ENCODE measurements at places on chromosomes 3 and 15.
A peak's percentile ranks its signal among the peaks of the same experiment; 100 is the strongest.

DNA sequence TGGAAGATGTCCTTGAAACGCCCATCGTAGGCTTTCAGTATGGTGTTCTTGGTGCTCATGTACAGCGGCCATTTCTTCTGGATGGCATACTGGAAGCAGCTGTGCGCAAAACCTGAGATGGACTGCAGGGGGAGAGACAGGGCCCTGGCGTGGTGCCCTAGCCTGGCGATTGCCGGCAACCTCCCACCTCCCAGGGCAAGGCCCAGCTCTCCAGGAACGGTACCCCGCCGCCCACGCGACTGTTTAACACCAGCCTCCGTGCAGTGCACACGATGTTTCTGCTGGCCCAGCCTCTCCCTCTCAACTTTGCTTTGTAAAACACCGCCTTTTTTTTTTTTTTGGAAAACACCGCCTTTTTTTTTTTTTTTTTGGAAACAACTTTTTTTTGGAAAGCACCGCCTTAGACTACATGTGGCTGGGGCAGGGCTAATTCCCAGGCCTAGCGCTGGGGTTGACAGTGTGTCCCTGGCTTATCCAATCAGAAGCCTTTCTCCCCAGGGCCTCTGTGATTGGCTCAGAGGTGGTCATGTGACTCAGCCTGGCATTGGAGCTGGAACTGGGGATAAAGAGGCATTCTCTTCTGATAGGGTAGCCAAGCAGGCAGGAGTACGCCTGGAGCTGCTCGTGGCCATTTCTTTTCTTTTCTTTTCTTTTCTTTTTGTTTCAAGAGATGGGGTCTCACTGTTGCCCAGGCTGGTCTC, 14.7 kb downstream of the IDH2 start:
- no peak for DNase-seq
- no peaks in the 10 kb centered on the region for H3K27me3 ChIP-seq
- H3K36me3 ChIP-seq, result peaks cover 42% of the 10 kb centered on the region
- no peak overlapping the region for H3K4me3 ChIP-seq
- H3K27ac ChIP-seq, result no peak overlapping the region

GRCh38 chr3:16455001-16455400, 58.5 kb downstream of the RFTN1 start:
- no peak for DNase-seq
- H3K4me3 ChIP-seq, result no peak overlapping the region
- no peaks in the 10 kb centered on the region for H3K27me3 ChIP-seq
- H3K36me3 ChIP-seq, result no peaks in the 10 kb centered on the region

DNA sequence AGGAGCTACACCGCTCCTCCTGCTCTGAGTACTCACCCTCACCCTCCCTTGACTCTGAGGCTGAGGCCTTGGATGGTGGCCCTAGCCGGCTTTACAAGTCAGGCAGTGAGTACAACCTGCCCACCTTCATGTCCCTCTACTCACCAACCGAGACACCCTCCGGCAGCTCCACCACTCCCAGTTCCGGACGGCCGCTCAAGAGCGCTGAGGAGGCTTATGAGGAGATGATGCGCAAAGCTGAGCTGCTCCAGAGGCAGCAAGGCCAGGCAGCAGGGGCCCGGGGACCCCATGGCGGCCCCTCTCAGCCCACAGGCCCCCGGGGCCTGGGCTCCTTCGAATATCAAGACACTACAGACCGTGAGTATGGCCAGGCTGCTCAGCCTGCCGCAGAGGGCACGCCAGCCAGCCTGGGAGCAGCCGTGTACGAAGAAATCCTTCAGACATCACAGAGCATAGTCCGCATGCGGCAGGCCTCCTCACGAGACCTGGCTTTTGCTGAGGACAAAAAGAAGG, 21.2 kb upstream of the APEH start:
- H3K27ac ChIP-seq, result no peak overlapping the region
- no peaks in the 10 kb centered on the region for H3K36me3 ChIP-seq
- DNase-seq, result peak; percentile 57
- no peaks in the 10 kb centered on the region for H3K27me3 ChIP-seq
- no peak overlapping the region for H3K4me3 ChIP-seq

DNA sequence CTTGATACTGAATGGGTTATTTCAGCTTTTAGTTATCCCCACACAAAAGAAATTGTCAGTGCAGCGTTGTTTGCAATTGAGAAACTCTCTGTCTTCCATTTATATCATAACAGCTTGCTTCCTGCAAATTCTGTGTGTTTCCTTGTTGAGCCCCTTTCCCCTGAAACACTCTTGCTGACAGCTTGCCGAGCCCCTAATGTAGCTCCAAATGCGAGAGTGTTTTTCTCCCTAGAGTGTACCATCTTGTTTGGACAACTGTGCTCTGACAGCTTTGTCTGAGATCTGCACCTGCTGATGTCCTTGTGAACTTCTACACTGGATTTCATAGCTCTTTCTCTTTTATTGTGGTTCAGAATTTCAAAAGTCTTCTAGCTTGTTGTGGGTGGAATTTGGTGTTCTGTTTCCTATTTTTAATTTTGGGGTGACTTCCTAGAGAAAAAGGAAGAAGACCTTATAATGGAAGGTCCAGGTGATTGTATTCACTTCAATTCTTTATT, 343.5 kb downstream of the PDCD6IP start:
- no peak overlapping the region for H3K4me3 ChIP-seq
- DNase-seq, result no peak
- no peaks in the 10 kb centered on the region for H3K36me3 ChIP-seq
- no peaks in the 10 kb centered on the region for H3K4me1 ChIP-seq

DNA sequence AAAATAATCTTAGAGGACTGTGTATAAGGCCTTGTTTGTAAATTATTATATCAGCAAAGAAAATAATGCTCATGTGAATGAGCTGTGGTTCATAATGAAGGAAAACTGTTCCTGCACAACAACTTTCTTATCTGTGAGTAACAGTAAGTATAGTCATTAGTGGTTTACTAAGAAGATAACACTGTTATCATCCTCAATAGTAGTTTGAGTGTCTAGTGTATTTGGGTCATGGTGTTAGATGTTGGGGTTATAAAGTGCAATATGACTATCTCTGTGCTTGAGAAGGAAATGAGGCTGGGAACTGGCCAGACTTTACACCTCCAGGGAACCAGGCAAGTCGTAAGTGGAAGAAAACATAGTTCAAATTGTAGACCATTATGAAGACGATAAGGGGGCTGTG, 15.6 kb downstream of the VPS8 start:
- no peaks in the 10 kb centered on the region for H3K4me1 ChIP-seq
- H3K4me3 ChIP-seq, result no peak overlapping the region
- no peak overlapping the region for H3K27ac ChIP-seq
- DNase-seq, result no peak

DNA sequence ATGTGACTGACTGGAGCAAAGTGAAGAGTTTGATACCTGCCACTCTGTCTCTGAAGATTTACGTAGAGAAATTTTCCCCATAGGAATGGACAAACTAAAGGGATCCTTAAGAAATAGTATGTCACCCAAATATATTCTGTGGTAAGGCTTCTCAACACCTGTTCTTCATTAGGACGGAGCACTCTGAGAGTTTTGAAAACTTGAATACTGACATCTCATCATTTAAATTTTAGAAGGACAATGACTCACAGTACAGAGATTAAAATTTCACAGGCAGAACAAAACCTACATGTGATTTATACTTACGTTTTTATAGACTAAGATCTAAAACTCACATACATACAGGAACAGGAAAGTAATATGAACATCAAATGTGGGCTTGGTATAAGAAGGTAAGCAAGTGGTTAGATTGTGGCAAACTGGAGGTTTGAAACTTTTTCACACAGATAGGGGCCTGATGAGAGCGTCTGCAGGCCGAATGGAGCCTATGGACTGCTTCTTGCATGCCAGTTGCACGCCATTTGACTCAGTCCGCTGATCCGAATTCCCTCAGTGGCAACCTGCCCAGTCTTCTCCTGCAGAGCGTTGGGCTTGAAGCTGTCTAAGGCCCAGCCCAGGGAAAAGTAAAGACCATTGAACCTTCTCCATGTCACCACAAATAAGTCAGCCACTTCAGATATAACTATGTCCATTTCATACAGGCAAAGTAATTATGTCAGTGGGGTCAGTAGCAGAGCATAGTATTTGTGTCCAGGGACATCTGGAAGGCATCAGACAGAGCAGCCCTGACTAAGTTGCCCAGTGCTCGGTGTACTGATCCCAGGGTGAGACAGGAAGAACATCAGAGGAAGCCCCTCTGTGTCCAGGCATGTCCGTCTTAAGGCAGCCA, 45.7 kb downstream of the ZBTB38 start:
- H3K27me3 ChIP-seq, result no peaks in the 10 kb centered on the region
- peak overlapping the region; percentile 57 for H3K27ac ChIP-seq
- DNase-seq, result no peak
- peaks cover 7% of the 10 kb centered on the region for H3K36me3 ChIP-seq
- peaks cover 48% of the 10 kb centered on the region for H3K4me1 ChIP-seq

- H3K27ac ChIP-seq, result no peak overlapping the region
- H3K4me1 ChIP-seq, result no peaks in the 10 kb centered on the region
- DNase-seq, result peak; percentile 29
- no peaks in the 10 kb centered on the region for H3K36me3 ChIP-seq
- H3K27me3 ChIP-seq, result no peaks in the 10 kb centered on the region
- H3K4me3 ChIP-seq, result no peak overlapping the region
These were observed 608.4 kb downstream of the CADM2 start for GRCh38 chr3:85567071-85567676.

DNA sequence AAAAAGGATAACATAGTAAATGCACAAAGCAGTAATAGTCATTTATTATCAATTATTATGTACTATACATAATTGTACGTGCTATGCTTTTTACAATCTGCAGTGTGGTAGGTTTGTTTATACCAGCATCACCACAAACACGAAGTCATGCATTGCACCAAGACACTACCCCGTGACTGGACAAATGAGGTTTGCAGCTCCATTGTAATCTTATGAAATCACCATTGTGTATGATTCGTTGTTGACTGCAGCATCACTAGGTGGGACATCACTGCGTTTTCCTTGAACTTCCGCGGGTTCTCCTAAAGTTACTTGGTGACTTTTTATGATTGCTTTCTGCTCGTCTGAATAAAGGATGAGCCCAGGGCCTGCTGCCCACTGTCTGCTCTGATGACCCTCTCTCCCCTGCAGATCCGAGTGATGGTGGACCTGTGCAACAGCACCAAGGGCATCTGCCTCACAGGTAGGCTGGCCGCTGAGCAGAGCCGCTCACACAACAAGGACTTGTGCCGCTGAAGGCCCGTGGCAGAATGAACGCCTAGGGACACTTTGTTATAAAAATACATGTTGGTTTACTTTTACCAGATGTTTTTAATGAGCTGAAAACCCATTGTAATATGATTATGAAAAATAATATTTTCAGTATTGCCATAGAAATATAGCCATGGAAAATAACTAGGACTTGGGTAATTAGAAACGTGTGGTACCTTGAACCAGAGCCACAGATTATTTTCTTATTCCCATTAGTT, 35.8 kb downstream of the GLDN start:
- no peaks in the 10 kb centered on the region for H3K27me3 ChIP-seq
- H3K27ac ChIP-seq, result no peak overlapping the region
- DNase-seq, result no peak
- no peak overlapping the region for H3K4me3 ChIP-seq
- H3K4me1 ChIP-seq, result peaks cover 3% of the 10 kb centered on the region

GRCh38 chr15:86399041-86399954, 319.6 kb downstream of the AGBL1 start:
- H3K36me3 ChIP-seq, result no peaks in the 10 kb centered on the region
- no peak for DNase-seq
- H3K27me3 ChIP-seq, result no peaks in the 10 kb centered on the region
- H3K4me3 ChIP-seq, result no peak overlapping the region

- peak overlapping the region; percentile 87 for H3K27ac ChIP-seq
- no peak overlapping the region for H3K4me3 ChIP-seq
- peaks cover 31% of the 10 kb centered on the region for H3K4me1 ChIP-seq
These were observed 249.2 kb downstream of the OPA1 start for GRCh38 chr3:193842029-193842798.

DNA sequence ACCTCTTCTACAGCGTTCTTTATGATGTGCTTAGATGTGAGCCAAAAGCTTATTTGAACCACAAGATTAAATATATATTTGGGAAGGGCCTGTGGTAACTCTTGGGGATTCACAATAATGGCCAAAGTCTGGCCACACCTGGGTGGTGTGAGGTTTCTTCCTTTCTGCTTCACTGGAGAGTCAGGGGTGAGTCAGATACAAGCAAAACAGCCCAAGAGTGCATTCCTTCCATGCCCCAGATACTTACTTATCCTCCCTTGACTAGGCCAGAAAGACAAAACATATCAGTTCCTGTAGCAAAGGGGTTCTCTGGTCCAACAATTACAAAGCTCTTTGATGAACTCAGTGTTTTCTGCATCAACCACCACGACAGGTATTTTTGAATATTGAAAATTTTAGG, 941 bp downstream of the ZBED2 start:
- H3K36me3 ChIP-seq, result no peaks in the 10 kb centered on the region
- no peaks in the 10 kb centered on the region for H3K27me3 ChIP-seq
- DNase-seq, result no peak
- H3K4me3 ChIP-seq, result no peak overlapping the region

DNA sequence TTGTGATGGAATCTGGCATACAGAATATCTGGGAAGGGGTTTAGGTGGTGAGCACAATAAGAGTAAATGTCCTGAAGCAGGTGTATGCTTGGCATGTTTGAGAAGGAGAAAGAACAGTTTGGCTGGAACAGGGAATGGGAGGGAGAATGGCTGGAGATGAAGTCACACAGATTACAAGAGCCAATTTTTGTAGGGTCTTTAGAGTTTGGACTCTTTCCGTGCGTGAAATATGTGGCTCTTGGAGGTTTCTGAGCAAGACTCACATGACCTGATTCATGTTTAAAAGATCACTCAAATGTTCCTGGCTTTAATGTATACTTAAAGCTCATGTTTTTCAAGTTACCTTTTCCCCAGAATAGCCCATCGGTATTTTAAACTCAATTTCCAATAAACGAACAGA, 32.8 kb downstream of the SPRED1 start:
- no peak overlapping the region for H3K4me3 ChIP-seq
- H3K27me3 ChIP-seq, result no peaks in the 10 kb centered on the region
- no peak for DNase-seq
- no peaks in the 10 kb centered on the region for H3K4me1 ChIP-seq

DNA sequence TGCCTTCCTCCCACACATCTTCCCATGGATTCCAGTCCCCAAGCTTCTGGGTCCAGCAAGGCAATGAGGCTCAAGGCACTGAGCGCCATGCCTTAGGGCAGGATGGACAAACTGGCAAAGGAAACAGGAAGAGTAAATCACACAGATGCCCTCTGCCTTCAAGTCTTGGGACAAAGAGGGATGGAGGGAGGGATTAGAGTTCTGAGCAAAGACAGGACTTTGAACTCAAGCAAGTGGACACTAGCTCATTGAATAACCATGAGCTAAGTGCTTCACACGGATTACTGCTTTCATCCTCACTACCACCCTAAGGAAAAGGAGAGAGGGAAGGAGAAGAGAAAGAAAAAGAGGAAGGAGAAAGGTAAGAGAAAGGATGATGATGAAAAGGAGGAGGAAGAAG, 7.6 kb upstream of the THBS1 start:
- no peaks in the 10 kb centered on the region for H3K36me3 ChIP-seq
- no peaks in the 10 kb centered on the region for H3K27me3 ChIP-seq
- DNase-seq, result no peak
- H3K4me1 ChIP-seq, result no peaks in the 10 kb centered on the region

- DNase-seq, result no peak
- peaks cover 9% of the 10 kb centered on the region for H3K4me1 ChIP-seq
- no peaks in the 10 kb centered on the region for H3K36me3 ChIP-seq
- H3K4me3 ChIP-seq, result no peak overlapping the region
These were observed 71.1 kb downstream of the MGLL start for GRCh38 chr3:127751163-127751621.

GRCh38 chr3:54358316-54358715, 236.0 kb downstream of the CACNA2D3 start:
- no peak overlapping the region for H3K4me3 ChIP-seq
- no peak for DNase-seq
- no peak overlapping the region for H3K27ac ChIP-seq
- H3K27me3 ChIP-seq, result no peaks in the 10 kb centered on the region
- no peaks in the 10 kb centered on the region for H3K4me1 ChIP-seq

All from kidney (tissue), 22 donors.